ENCODE measurements at places on chromosomes 7 and 10.

- DNase-seq = no peak
Observed at GRCh38 chr10:49631975-49632374, 18.1 kb downstream of the CHAT start.

DNA sequence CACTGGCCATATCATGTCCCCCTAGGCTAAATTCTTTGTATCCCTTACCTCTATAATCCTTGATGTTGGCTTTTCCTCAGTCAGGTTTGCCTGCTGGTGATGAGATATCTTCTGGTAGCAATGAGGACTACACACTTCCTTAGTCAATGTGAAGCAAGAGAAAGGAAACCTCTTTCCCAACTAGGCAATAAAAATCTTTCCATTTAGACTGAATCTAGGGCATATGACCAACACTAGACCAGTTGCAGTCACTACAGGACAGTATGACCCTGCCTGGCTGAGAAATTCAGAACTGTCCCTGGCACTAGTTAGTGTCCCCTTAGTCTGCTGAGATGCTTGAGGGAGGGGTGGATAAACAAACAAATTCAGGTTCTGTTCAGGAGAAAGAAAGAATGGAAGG is 142.6 kb downstream of the RNLS start:
- no peak for DNase-seq

DNA sequence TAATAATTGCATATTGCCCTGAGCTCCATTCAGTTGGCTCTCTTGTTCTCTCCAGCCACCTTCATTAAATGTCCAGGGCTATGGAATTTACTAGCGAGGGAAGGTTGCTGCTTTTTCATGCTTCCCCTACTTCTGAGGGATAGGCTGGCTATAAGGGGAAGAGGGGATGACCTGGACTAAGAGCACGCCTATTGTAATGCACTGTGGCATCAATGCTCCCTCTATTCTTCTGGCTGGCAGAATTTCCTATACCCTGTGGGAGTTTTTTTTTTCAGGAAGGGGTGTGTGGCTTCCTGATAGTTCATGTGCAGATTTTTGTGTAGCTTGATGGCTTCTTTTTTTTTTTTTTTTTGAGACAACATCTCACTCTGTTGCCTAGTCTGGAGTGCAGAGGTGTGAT is 155.8 kb downstream of the SND1 start:
- DNase-seq = no peak

DNA sequence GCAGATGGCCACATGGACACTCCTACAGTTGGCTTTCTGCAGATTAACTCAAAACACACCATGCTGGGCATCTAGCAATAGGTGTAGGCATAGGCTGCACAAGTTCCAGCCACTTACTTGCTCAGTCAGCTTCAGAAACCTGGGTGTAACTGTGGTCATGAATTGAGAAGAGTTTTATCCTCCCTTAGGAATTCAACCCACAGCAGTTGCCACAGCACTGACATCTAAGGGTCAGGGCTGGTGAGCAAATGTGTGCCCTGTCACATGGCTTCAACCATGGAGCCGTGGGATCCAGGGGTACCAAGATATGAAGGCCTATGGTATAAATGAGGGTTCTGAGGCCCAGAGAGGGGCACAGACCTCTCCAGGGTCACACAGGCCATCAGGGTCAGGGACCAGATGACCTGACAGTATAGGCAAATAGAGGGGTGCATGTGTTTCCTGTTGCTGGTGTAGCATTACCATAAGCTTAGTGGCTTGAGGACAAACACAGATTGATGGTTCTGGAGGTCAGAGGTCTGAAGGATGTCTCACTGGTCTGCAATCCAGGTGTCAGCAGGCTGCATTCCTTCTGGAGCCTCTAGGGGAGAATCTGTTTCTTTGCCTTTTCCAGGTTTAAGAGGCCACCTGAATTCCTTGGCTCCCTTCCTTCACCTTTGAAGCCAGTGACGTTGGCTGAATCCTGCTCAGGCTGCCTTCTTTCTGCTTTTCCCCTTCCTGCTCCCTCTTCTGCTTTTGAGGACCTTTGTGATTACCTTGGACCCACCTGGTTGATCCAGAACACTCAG is 24.1 kb downstream of the MINDY4 start:
- DNase-seq = no peak

DNA sequence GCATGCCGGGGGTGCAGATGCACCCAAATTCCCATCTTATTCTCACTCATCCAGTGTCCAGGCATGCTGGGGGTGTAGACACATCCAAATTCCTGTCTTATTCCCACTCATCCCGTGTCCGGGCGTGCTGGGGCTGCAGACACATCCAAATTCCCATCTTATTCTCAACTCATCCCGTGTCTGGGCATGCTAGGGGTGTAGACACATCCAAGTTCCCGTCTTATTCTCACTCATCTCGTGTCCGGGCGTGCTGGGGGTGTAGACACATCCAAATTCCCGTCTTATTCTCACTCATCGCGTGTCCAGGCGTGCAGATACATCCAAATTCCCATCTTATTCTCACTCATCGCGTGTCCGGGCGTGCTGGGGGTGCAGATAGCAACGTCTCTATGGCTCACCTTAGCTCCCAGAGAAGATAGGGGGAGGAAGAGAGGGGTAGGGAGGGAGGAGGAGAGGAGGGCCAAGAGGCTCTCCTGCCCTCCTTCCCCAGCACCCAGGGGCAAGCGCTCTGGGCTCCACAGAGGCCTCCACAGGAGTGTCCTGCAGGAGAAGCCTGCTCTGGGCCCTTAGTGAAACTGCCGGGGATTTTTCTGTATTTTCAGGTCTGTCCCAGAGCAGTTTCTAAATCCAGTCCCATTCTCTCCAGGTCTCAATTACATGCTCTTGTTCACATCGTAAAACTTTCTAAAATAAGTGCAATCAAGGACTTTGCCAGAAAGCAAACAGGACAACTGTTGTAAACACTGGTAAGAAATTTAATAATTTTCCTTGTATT is 210.8 kb downstream of the DIP2C start:
- DNase-seq = no peak
